Stimulated activated CD8-positive, alpha-beta memory T cell treated with anti-CD3 and anti-CD28 coated beads, Interleukin-4, amount 100 ng/mL, for 1 hour (primary cell): ENCODE measurements at places on chromosomes 1 and 21.

DNA sequence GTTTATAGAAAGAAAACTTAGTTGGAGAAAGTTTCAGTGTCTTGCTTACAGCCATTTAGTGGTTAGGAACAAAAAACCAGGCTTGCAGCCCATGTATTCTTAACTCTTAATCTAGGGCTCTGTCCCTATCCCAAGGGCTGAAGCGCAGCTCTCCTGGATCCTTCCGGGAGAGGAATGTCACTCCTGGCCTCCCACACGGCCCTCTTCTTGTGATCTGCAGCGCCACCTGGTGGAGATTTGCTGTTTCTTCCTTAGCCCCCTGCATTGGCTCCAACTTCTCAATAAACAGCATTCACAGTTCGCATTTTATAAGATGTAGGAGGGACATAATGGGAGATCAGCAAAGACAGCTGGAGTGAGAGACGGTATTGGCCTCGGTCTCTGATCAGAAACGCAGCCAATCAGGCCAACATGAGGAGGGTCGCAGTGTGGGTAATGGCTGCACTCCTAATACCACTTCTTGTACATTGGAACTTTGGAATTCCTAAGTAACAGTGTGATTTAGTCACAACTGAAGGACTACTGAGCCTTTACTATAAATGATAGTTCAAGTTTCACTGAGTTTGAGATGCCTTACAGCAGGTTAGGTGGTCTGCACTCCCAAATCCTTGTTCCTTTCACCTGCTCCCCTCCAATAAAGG lies 283.4 kb downstream of the ASTN1 start:
- DNase-seq, result no peak

GRCh38 chr1:29470788-29471119 lies 234.4 kb downstream of the PTPRU start:
- DNase-seq, result no peak

DNA sequence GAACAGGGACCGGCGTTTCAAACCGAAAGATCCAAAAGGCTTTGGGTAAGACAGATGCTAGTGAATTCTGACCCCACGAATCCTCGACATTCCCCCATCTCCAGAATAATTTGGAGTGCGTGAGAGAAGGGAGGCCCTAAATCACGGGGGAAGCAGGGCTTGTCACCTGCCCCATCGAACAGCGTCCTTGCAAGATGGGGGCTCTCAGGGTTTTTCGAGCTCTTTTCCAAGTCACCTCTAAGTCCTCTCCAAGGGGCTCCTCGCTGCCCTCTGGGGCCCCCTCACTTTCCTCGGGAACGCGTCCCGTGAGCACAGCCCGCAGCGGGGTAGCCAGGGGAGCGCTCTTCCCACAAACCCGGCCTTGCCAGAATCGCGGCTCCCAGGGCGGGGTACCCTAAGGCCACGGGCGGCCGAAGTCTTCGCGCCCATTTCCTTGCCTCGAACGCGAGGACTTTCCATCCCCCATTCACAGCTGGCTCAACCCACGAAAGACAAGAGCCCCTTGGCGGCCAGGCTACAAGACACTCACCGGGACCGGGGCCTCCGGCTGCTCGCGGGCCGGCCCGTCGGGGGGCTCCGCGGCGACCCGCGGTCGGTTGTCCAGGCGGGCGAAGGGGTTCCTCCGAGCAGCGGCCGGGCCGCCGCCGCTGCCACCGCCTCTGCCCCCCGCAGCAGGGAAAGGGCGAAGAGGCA lies 546 bp downstream of the DONSON start:
- DNase-seq, result peak; percentile 2

- DNase-seq, result peak; percentile 63
Observed at GRCh38 chr1:44652445-44653106, 21.7 kb downstream of the TMEM53 start.

GRCh38 chr21:39218082-39218409 lies 34.8 kb upstream of the PSMG1 start:
- no peak for DNase-seq

DNA sequence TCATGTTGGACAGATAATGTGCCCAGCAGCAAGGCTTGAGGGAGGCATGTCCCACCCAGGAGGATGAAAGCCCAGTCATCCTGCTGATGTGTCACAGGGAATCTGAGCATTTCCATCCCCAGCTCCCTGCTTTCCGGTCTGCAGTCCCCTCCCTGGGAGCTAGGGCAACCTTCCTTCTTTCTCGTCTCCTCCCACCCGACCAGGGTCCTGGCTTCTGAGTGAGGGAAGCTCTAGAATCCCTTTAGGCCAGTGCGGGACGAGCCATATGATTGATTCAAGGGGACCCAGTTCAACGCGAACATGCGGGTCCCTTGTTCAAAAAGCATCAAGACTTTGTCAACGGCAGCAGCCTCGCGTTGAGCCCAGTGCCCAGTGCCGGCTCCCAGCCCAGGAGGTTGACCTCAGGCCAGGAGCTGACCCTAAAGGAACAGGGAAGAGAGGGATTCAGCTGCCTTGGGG lies 96.7 kb upstream of the TMPRSS2 start:
- DNase-seq, result no peak

DNA sequence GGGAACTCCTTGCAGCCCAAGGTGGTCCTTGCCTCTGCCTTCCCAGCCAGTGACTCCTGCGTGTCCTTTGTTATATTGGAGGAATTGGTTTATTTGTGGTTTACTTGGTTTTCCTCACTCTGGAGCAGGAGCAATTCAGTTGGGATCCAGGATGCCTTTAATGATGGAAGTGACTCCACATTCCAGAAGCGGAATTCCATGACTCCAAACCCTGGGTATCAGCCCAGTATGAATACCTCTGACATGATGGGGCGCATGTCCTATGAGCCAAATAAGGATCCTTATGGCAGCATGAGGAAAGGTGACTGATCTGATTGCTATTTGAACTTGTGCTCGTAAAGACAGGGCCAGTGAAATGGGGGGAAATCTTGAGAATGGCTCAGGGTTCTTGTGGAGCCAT lies 15.1 kb upstream of the PIGV start:
- no peak for DNase-seq

- DNase-seq, result no peak
Observed at GRCh38 chr1:6448749-6449631, 17.0 kb downstream of the TNFRSF25 start.

- no peak for DNase-seq
Observed at GRCh38 chr1:64184003-64184440, 19.4 kb upstream of the UBE2U start.

DNA sequence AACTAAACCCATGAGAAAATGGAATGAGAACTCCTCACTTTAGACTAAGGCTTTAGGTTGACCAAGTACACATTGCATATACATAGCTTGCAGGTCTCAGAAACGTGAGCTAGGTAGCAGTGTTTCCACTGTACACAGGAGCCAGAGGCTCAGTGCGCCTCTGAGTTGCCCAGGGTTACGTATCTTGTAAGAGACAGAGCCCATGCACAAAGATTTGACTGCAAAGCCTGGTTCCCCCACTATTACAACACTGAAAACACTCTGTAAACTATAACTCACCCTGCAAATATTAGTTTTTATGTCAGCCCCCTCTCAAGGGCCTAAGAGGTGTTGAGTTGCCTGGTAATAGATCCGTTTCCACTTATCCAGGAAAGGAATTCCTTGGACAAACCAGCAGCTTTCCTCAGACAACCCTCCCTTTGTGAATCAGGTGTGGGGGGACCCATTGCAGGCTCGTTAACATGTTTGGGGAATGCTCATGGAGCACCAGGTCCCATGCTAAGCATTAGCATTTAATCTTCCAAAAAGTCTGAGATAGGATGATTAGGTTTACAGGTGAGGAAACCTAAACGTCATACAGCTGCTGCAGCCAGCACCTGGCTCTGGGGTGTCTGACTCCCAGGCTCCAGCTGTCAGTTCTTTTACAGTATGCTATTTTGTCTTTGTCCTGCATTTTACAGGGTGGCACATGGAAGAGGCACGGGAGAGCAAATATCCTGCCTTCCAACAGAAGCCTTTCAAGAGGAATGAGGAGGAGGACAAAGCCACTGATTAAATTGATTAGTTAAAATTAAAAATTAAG lies 25.7 kb downstream of the TENT5C start:
- DNase-seq, result no peak

GRCh38 chr1:65341381-65341780 lies 32.0 kb downstream of the DNAJC6 start:
- no peak for DNase-seq

GRCh38 chr1:73611681-73612080 lies 586.3 kb downstream of the LRRIQ3 start:
- DNase-seq, result no peak

DNA sequence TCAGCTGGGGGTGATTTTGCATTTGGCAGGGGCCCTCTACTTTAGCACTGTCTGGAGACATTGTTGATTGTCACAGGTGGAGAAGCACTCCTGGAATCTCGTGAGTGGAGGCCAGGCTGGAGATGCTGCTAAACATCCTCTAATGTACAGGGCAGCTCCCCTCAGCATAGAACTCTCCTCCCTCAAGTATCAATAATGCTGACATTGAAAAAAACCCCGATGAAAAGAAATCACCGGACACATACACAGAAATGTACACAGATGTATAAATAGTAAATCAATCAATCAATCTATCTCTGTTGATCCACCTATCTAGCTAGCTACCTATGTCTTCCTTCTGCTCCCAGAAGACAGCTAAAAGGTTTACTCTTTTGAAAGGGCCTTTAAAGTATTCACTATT lies 89.4 kb upstream of the KCNJ15 start:
- no peak for DNase-seq

GRCh38 chr1:12566484-12567287 lies 51.3 kb downstream of the DHRS3 start:
- DNase-seq, result no peak

DNA sequence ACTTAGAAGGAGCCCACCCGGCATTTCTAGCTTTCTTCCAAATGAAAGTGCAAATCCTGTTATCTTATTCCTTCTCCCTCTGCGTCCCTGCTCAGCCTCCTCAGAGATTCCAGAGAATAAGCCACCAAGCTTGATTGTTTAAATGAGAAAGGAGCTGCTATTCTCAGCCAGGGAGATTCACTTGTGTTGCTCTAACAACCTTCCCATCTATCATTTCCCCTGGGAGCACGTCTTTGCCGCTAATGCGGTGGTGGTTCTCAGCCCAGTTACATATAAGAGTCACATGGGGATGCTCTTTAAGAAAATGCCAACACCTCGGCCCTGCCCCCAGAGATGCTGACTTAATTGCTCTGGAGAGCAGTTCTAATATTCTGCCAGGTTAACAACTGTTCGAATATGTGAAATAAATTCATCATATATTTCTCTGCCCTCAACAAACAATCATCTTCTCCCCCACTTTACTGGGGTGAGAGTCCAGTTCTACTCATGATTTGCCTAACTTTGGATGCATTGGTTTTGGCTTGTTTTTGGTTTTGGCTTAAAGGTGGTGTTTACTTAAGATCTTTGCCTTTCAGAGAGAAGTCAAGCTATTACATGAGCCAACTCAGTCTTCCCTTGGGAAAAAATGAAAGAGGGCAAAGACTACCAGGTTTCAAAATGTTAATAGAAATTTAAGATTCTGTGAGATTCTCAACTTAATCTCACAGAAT lies 213.9 kb downstream of the SEC16B start:
- DNase-seq, result no peak

DNA sequence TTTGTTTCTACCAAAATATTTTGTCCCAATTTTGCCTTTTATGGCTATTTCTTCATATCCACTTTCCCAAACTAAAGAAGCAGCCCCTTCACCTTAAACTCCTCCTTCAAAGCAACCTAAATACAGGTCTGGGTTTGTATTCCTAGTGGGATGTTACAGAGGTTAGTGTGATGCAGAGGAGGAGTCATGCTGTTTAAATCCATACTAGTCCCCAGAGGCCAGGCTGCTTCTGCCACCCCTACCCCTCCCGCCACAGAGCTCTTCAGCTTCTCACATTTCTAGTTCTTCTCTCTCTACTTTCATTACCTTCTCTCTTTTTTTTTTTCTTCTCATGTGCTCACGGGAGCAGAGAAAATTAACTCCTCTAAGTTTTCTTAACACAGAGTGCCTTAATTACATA lies 29.3 kb downstream of the SELL start:
- no peak for DNase-seq

GRCh38 chr1:175851749-175852148 lies 108.4 kb upstream of the TNR start:
- DNase-seq, result no peak

DNA sequence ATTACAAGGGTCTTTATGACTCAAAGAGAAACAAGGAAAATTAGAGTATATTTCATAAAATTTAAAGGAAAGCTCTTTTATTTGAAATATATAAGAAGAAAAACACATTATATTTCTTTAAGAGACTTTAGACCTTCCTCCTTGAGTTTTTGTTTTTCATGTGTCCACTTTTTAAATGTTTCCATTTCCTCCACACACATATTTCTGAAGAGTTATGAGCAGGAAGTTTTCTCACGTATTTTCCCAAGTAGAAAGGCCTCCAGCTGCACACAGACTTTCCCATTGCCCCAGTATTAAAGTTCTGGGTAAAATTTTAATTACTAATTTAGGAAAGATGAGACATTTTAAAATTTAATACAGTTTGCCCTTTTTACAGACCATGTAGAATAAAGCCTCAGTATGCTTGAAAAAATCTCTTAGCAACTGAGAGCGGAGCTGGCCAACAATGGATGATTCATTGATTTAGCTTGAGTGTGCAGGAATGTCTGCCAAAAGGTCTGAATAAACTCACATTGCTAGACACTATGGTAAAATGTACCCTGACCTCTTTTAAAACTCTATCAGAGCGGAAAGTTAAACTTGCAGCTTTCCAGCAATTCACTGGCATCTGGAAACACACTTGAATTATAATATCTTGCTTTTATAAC lies 57.9 kb downstream of the DDAH1 start:
- no peak for DNase-seq

- no peak for DNase-seq
Observed at GRCh38 chr21:44349847-44350772, 3.3 kb upstream of the TRPM2 start.

DNA sequence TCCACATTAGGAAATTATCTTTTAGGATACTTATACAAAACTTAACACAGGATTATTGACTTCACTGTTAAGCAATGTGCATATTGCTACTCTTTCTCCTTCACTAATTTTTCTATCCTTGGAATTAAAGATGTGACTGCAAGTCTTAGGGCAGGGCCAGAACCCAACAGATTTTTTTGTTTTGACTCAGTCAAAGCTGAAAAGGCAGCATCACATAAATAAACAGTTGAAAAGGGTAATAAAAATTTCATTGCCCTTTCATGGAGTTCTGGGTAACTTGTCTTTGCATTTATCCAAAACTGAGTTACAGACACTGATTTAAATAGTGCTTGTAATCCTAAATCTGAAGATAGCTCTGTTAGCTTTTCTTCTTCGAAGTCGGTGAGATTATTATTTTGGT lies 1.9 kb upstream of the TMEM35B start:
- DNase-seq, result no peak

GRCh38 chr1:117231748-117232373 lies 21.1 kb upstream of the VTCN1 start:
- no peak for DNase-seq

DNA sequence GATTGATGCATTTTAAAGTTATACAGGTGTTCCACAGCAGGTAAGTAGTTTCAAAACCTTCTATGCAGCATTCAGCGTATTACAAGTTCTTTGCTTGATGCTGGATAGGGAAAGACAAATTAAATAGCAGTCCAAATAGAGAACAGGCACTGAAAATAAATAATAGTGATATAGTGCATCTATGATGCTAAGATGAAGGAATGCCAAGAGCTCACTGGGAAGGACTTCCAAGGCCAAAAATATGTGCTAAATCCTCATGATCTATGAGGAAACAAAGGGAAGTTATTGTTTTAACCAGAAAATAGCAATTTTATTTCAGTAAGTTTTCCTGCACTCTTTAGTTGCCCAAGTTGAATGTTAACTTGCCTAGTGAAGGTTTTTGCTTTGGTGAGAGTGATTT lies 127.8 kb upstream of the GREM2 start:
- DNase-seq, result no peak

- no peak for DNase-seq
Observed at GRCh38 chr1:77538956-77539518, 143.4 kb downstream of the ZZZ3 start.

GRCh38 chr1:60101516-60101915 lies 27.9 kb upstream of the C1orf87 start:
- DNase-seq, result no peak
